HepG2 (cell line): ENCODE measurements at places on chromosomes 3 and 15.
A peak's percentile ranks its signal among the peaks of the same experiment; 100 is the strongest.

DNA sequence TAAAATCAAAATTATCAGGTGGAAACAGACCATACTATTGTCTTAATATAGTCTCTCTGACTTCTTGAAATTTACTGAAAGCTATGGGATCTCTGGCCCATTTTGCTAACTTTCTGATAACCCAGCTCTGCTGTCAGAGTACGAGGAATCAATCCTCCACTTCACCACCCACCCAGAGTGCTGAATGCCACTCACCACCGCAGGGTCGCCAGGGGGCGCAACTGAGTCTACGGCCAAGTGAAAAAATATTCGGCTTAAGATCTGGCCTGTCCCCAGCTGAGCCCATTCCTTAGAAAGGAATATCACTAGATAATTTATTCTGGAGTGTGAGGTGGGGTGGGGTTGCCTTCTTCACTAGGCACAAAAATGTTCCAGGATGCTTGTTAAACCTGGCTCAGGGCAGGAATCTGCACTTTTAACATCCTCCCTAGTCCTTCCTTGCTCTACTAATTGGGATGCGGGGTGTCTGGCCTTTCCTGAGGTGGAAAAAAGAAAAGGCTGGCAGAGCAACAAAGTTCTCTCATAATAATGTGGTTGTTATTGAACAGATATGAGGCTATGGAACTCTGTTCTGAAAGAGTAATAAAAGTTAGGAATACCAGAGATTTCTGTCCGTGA is 520.6 kb downstream of the MFSD1 start:
- DNase-seq = peak; percentile 7

- DNase-seq = peak; percentile 61
Observed at GRCh38 chr3:133461291-133461690, 61.4 kb downstream of the BFSP2 start.

DNA sequence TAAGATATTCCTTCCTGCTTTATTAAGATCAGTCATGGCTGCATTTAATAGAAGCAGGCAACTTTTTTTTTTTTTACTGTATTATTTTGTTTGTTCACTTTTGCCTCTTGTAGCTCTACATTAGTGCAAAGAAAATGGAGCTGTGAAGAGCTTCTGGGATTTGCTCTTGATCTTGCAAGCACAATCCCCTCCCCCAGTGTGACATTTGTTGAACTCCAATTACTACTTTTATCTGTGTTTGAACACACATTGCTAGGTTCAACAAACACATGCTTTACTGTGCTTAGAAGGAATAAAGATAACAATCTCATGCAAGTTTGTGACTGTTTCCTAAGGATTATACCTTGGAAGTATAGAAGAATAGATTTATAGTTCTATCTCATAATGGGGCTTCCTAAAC is 648.8 kb downstream of the NLGN1 start:
- no peak for DNase-seq

- no peak for DNase-seq
Observed at GRCh38 chr15:58243070-58243469, 104.9 kb downstream of the AQP9 start.

DNA sequence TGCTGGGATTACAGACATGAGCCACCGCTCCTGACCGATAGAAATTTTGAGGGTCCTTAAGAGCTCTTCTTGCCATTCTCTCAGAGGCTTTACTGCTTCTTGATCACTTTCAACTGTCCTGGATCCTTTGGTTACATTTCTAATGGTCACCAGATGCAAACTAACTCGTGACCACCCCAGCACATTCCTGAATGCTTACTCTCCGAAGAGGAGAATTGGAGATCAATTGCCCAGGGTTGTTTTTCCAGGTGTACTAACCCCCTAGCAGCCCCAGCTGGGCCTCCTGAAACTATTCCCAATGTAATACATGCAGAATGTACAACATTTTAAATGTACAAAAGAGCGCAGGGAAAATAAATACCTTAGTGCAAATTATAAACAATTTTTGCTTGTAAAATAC is 65.1 kb upstream of the TBL1XR1 start:
- peak; percentile 27 for DNase-seq

- no peak for DNase-seq
Observed at GRCh38 chr15:57923306-57923705, 142.2 kb downstream of the ALDH1A2 start.

- no peak for DNase-seq
Observed at GRCh38 chr3:179113903-179114302, 34.3 kb upstream of the PIK3CA start.

DNA sequence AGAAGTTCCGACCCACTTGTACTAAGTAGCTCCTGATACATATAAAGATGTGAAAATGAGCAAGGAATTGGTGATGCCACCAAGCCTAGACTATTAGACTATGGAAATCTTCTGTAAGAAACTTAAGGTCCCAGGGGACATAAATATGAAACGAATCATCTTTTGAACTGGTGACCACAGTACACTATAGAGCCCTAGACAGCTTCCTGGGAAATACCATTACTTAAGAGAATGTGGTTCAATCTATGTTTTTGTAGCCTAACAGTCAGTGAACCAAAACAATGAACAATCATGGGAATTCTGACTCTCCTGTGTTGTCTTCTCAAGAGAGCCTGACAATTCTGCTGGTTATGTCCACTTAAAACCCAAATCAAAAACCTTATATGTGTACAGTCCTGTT is 191.6 kb downstream of the GREM1 start:
- DNase-seq = no peak

DNA sequence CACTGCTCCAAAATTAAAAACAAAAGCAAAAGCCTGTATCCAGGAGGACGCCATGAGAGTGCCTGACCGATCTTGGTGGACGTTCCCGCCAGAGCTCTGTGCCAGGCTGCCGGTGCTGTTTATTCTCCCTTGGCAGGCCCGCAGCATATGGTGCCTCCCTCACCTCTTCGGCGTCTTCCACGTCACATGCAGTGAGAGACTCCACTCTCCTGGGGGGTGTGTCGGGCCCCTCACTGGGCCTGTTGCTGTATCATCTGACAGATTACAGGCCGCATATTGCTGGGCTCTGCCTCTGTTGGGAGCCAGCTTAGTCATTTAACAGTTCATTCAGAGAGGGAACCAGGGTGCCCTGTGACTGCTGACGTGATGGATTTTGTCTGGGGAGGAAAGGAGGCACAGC is 86.4 kb upstream of the ARRDC4 start:
- DNase-seq = no peak

DNA sequence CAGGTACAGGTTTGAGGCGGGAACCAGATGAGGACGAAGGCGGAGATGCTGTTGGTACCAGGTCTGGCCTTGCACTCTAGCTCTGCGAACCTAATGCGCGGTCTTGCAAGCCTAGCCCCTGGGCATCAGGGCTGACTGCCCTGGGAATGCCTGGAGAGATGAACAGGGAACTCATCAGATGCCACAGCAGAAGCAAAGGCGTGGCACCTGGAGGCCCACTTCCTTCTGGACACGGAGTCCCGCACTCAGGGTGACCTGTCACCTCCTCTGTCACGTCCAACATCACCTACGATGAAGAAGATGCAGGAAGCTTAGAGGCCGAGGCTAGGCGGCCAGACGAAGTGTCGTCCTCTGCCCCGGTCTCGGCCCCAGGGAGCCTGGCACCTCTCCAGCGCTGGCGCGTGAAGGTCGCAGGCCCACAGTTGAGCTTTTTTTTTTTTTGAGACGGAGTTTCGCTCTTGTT is 9.4 kb downstream of the RPLP1 start:
- no peak for DNase-seq

- DNase-seq = no peak
Observed at GRCh38 chr3:29949940-29950616, 656.3 kb upstream of the TGFBR2 start.

DNA sequence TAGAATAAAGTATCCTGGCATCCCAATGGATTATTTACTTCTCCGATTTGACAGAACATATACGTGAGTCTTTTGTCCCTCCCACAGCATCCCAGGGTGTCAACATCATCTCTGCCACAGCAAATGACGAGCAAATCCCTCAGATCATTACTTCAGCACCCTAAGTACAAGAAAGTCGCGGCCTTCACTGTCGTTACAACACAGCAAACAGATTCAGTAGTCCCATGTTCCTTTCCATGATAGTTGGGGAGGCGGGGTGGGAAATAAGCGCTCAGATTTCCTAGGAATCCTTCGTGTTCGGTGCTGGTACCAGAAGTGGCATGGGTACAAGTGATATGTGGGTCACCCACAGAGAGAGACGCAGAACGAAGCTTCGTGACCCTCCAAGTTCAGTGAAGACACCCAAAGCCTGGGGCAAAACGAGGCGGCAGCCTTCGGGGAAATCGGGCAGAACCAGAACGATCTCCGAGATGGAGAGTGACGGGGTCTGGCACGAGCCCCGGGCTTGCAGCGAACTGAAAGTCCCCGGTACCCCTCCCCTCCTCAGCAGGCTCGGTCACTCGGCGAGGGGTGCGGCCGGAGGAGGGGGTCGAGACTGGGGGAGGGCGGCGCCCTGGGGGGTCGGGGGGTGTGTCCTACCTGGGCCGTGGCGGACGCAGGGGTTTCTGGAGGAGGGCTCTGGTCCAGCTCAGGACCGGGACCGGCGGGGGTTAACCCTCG is 619 bp downstream of the TTBK2 start:
- peak; percentile 29 for DNase-seq

DNA sequence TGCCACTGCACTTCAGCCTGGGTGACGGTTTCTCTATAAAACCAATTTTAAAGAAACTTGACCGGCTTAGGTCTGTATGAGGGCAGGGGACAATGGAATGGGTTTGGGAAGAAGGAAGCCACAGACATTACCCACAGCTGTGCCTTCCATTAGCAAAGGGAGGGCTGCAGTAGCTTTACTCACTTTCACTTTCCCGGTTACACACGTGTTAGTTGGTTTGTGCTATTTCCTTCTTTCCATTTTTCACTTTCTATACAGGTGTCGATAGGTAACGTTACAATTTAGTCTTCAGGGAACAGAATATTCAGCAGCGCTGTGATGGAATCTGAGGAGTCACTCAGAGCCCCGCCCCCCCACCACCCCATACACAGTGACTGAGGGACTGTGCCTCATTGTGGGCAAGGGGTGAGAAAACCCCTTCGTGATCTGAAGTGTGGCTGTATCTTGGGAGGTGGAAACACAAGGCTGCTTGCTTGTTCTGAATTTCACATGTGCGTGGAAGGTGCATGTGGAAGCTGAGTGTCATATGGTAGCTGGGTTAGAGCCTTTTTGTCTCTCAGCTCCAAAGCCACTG is 44.8 kb upstream of the RPL32 start:
- DNase-seq = no peak

DNA sequence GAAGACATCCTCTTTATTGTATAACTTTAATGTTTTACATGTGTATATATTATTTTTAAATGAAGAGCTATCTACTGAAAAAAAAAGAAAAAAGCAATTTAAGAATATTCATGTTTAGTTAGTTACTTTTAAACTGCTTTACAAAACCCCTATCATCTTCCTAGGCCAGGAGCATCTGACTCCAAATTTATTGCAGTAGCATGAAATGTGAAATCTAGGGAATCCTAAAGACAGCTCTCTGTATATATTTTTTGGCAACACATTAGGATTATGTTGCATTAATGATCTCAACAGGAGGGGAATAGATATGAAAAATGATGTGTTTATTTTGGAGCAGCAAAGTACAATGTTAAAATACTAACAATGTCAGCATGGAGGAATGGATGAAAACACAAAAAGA is 158.3 kb downstream of the CNTN3 start:
- no peak for DNase-seq

DNA sequence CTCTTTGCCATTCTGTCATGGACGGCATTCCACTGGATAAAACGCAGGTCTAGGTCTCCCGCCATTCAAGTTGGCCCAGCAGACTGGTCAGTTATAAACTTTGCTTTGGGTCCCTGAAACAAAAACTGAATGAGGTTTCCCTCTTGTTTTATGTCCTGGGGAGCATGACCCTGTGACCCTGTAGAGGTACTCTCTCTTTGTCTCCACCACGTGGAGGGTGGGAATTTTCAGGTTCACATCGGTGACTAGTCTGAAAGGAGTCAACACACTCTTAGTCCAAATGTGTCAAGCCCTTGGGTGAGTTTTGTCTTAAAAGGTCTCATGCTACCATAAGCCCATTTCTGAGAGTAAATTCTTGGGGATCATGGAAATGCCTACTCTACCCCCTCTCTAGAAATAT is 139.9 kb downstream of the PLCH1 start:
- DNase-seq = no peak

- no peak for DNase-seq
Observed at GRCh38 chr15:37209041-37209363, 108.7 kb upstream of the MEIS2 start.

DNA sequence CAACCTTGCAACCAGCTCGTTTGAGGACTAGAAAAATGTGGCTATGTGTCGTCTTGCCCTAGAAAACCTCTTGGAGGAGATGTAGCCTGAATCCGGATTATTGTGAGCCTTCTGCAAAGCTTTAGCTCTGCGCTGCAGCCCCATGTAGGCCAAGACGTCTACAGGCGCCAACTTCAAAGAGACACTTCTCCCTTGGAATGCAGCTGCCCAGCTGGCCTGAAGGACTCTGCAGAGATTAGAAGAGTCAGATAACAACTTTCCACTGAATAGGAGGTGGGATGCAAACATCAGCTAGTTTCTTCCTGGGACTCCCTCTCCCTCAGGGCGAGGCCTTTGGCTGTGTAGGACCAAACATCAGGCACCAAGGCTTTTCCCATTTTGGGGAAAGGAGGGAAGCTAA is 356.5 kb upstream of the IL12A start:
- DNase-seq = no peak

DNA sequence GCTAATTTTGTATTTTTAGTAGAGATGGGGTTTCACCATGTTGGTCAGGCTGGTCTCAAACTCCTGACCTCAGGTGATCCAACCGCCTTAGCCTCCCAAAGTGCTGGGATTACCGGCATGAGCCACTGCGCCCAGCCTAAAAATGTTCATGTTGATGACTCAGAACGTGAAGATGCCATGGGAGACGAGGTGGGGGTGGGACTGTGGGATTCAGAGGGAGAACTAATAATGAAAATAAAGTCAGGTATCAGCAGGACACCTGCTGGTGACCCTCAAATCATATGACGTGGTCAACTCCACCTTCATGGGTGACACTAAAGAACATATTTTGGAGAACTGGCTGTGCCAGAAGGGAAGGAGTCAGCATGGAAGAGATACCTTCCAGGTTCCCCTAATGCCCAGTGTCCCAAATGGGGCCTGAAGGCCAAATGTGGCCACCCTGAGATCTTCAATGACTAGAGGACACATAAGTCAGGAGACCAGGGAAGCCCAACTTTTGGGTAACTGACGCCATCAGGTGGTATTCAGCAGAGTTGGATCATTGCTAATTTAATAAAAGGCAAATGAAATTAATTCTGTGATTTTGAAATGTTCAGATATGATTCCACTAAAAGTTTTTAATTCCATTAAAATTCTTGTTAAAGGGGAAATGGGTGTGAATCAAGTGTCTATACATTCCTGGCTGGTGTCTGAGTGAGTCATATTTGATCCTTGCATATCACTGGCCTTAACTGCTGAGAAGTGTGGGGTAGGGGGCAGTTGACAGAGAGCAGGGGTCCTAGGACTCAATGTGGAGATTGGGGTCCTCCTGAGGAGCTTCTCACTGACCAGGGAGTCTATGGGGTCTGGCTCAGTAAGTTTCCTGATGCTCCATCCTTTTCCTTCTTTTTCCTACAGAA is 88.6 kb upstream of the GSK3B start:
- DNase-seq = no peak

GRCh38 chr3:42443292-42443691 is 32.9 kb upstream of the LYZL4 start:
- no peak for DNase-seq

- no peak for DNase-seq
Observed at GRCh38 chr3:50657407-50657806, 17.3 kb upstream of the DOCK3 start.
